ENCODE measurements at places on chromosomes 5 and 9. TPM values are rescaled to one million over a fixed set of nuclear protein-coding genes. Genes with fewer than 3 reads are reported as not detected.

- peak; percentile 26 for DNase-seq
Measured at GRCh38 chr5:78983601-78984438, 1.3 kb downstream of the ARSB start.

Gene C7
- 1.5 TPM for polyA plus RNA-seq

DNA sequence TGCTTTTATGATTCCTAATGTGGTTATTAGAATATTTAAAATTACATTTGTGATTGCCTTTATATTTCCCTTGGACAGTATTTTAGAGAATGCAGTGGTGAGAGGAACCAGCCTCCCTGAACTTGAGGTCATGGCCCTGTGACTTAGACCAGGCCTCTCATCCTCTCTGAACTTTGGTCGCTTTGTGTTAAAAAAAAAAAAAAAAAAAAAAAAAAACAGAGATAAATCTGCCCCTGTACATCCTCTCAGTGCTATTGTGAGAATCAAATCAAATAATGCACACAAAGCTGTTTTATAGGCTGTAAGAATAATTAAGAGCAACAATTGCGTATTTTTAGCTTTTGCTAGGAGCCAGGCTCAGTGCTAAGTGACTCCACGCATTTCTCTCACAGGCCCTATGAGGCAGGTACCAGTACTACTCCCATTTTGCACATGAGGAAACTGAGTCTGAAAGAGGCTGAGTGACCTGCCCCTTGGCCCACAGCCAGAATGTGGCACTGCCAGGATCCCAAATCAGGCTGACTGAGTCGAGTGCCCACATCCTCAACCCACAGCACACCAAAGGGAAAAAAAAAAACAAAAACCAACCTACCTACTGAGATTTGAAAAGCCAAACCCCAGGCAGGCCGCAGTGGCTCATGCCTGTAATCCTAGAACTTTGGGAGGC, 110.3 kb upstream of the LARP1 start:
- DNase-seq: no peak

GRCh38 chr5:149217803-149218155, 53.9 kb upstream of the AFAP1L1 start:
- peak; percentile 55 for DNase-seq

Gene PTPRD
- 0.35 TPM for polyA plus RNA-seq

DNA sequence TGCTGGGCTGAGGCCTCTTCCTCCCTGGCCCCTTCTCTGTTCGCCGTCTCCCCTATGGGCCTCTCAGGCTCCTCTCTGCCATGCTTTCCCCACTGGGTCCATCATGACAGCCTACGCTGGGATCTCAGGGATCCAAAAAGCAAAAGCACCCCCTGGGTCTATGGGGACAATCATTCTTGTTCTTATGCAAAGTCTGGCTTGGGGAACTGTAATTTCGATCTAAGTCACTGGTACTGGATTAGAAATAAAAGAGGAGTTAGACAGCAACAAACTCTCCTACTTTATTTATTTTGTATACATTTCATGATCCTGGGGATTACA, 86.6 kb downstream of the SLC38A9 start:
- no peak for DNase-seq

DNA sequence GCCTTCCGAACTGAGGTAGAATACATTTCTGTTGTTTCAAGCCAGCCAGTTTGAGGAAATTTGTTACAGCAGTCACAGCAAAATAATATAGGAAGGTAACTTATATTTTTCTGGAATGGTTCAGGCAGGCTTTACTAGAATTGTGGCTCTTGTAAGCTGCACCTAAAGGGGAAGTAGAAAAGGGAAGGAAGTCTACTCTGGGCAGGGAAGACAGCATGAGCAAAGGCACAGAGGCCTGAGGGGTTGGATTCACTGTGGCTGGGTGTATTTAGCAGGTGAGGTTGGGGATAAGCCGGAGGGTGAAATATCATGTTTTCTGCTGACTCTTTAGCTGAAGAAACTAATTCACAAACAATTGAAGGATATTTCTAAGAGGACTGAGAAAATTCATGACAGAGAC, 183.5 kb downstream of the GAS1 start:
- no peak for DNase-seq

Measured in fibroblast of lung (primary cell).